Stimulated activated CD4-positive, alpha-beta T cell treated with anti-CD3 and anti-CD28 coated beads, Interleukin-15, amount 100 ng/mL, for 1 hour (primary cell): ENCODE measurements at places on chromosomes 3 and 15.

DNA sequence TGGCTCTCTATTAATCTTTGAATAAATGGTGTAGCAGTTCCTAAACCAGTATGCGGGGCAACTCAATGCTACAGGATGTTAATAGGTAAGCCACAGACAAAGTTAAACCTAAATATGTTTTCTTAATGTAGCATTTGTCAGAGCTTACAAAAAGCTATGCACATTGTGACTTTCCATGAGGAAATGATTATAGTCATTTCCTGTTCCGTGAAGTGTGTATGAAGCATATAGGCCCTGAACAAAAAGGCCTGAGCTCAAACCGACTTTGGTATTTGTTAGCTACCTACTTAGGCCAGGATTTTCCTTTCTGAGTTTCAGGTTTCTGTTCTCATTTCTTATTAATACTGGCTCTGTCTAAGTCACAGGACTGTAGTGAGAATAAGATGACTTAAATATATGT is 14.2 kb downstream of the ZNF80 start:
- DNase-seq, result no peak

DNA sequence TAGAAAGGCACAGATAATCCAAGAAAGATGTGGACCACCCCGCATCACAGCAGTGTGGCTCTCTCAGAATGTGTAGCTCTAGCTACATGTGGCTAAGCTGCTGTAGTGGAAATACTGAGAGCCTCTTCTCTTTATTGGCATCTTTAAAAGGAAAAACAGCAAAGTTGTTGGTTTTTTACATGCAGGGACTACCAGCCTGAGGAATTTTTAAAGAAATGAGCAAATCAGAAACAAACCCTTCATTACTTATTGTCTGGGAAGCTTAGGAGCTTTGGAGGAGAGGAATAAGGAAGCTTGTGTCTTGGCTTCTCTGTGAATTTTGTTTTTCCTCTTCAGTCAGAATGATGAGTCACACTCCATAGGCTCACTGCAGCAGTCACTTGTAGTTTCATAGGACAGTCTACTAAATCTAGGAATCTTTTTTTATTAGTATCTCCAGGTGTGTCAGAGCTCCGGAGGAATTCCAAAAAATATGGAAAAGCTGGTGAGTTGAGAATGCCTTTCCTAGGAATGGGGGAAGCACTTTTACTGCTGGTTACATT is 27.5 kb downstream of the POLG start:
- no peak for DNase-seq

GRCh38 chr15:90020021-90020735 is 19.1 kb downstream of the ZNF710 start:
- DNase-seq, result no peak

DNA sequence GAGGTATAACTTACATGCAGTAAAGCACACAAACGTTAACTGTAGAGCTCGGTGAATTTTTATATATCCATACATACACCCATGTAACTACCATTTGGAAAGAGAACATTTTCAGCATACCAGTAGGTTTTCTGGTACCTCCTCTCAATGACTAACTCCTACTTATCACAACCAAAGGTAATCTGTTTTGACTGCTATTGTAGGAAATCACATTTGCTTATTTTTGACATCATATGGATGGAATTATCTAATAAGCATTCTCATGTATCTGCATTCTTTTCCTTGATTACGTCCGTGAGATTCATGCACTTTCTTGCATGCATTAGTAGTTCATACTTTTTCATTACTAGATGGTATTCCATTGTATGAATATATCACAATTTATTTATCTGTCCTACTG is 76.8 kb downstream of the CSNK1G1 start:
- DNase-seq, result no peak

DNA sequence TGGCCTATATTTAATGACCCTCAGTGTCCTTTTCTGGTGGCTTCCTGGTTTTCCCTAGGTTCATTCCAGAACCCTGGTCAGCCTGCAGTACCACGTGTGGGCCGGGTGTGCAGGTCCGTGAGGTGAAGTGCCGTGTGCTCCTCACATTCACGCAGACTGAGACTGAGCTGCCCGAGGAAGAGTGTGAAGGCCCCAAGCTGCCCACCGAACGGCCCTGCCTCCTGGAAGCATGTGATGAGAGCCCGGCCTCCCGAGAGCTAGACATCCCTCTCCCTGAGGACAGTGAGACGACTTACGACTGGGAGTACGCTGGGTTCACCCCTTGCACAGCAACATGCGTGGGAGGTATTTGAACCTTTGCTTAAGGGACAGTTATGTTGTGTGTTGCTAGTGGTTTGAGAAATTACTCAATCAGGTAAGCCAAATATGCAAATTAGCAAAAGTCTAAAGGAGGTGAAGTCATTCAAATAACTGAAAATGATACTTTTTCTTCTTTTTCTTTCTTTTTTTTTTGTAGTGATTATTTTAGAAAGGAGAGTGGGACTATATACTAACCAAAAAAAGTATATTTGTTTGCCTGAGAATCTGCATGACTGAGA is 259.2 kb downstream of the ADAMTSL3 start:
- DNase-seq, result no peak

DNA sequence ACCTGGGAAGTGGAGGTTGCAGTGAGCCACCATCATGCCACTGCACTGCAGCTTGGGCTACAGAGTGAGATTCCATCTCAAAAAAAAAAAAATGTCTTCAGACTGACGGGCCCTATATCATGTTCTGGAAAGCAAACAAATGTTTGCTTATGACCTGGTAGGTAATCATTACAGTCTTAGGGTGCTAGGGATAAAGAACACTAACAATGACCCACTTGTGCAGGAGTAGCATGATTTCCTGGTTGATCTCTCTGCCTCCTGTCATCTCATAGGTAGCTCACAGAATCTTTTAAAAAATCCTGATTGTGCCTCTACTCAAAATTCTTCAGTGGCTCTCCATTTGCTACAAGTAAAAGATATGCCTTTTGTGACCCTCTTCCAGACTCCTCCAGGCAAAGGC is 74.5 kb upstream of the TSPAN3 start:
- no peak for DNase-seq

- peak; percentile 46 for DNase-seq
Observed at GRCh38 chr15:45635191-45635638, 386 bp downstream of the SQOR start.

DNA sequence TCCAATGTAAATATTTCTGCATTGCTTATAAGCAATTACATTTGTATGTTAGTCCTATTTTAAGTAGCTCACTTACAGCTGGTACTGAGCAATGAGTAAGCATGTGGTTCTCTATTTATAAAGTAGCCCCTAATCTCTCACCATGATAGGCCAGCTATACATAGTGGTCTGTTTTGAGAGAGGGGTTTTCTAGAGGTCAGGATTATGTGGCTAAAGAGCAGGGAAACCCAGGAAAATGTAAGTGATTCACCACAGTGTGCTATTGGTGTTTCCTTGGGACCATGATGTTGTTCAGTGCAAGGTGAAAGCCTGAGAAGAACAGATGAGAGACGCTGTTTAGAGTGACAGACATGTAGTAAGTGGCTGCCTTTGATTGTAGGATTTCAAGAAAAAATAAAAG is 26.4 kb downstream of the RBMS3 start:
- no peak for DNase-seq

DNA sequence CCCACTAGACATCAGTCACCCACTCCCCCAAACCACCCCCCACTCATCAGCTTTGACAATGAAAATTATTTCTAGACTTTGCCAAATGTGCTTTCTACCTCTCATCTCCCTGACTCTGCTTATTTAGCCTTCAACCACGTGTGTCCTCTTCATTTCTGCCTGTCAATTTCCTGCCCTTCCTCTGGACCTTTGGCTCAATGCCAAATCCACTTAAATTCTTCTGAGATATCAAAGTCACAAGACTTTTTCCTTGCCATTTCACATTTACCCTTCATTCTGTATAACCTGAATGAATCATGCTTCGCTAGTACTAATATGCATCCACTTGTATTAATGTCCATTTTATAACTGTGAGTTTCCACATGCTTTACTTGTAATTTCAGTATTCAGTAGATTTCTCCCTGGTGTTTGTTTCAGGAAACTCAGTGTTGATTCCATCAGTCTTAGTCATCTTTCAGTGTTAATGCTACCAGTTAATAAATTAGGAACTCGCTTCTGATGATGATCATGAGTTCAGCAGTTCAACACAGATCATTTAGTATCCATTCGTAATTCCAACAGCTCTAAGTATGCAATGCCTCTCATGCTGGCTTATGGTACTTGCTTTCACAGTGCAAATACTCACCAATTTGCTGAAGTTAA is 128.2 kb upstream of the OSTN start:
- no peak for DNase-seq

- no peak for DNase-seq
Observed at GRCh38 chr3:193407688-193408087, 29.1 kb upstream of the ATP13A5 start.

- DNase-seq, result no peak
Observed at GRCh38 chr3:111619833-111620232, 24.7 kb upstream of the ZBED2 start.

DNA sequence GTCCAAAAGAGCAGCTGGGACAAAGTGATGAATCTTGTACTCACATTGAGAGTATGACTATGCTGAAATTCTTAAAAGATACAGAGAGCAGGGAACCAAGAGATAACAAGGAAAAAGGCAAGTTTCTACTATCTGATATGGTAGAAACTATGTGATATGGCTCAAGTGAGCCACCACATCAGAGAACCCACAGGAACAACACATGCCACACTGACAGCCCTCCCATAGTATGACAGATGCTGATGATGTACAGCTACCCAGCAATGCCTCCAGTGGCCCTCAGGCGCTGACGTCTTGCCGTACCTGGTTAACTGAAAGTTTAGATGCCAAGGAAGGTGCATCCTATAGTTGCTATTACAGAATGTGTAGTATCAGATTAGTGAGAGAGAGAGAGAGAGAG is 42.4 kb downstream of the CHAC1 start:
- no peak for DNase-seq

DNA sequence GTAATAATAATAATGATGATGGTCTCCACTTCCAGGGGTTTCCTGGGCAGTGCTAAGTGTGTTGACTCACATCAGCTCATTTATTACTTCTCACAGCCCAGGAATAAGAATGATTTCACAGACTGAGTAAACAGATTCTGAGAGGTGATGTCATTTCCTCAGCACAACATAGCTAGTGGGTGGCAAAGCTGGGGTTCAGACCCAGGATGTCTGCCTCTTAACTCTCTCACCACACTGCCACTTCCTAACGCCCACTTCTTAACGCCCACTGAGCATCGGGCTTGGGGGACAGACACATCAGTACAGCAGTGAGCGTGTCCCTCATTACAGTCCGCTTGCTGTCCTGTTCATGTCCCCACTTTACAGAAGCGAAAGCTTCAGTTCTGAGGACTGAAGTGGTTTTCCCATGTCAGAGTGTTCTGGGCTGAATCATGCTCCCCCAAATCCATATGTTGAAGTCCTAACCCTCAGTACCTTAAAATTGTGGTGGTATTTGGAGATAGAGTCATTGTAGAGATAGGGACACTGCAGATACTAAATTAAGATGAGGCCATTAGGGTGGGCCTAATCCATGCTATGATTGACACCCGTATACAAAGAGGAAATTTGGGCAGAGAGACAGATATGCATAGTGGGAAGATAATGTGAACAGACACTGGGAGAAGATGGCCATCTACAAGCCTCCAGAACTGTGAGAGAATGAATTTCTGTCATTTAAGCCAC is 68.0 kb downstream of the ATP2B2 start:
- peak; percentile 31 for DNase-seq

- no peak for DNase-seq
Observed at GRCh38 chr3:50278123-50278879, 586 bp upstream of the LSMEM2 start.

DNA sequence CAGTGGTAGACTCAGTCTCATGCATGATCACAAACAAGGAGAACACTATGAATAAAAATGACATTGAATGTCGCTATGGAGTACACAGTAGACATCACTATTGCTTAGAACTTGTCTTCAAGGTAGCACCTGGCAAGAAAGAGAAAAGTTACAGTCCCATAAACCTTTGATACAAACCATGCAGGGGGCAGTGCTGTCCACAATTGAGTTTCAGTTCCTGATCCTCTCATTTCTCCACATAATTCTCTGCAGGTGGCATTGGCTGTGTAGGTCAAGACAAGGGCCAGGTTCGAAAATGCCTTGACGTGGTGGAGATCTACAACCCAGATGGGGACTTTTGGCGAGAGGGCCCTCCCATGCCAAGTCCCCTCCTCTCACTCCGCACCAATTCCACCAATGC is 47.9 kb downstream of the KBTBD12 start:
- no peak for DNase-seq

DNA sequence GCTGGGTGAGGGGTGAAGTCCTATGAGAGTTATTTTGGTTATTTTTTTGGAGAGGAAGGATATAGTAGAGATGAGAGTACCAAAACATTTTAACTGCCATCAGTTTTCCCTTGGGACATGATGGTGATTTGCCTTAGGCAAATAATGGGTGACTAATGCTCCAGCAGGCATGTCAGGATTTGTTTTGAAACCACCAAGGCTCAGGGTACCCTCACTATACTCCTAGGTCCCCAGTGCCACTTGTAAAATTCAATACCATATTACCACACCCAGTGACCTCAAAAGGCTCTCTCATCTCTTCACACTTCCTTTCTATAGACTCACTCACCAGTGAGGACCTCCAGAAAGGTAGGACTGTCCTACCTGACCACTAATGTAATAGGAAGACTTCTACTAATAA is 83.6 kb downstream of the WDR72 start:
- no peak for DNase-seq

DNA sequence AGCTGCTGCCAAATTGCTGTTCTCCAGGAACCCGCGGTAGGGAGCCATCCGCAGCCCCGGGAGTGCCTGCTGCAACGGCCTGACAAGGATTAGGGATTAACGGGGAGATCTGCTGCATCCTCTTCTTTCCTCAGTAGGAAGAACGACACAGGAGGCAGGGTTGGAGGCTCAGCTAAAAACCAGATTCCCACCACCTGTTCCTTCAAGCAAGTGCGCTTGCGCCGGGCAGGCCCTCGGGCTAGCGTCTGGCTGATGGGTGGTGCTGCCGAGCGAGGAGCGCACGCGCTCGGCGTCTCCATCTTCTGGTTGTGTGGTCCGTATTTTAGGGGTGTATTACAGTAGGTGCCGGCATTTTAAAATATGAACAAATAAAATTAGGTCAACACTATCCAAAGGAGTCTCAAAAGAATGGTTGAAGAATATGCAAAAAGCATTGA is 25.4 kb upstream of the SLC25A26 start:
- no peak for DNase-seq

DNA sequence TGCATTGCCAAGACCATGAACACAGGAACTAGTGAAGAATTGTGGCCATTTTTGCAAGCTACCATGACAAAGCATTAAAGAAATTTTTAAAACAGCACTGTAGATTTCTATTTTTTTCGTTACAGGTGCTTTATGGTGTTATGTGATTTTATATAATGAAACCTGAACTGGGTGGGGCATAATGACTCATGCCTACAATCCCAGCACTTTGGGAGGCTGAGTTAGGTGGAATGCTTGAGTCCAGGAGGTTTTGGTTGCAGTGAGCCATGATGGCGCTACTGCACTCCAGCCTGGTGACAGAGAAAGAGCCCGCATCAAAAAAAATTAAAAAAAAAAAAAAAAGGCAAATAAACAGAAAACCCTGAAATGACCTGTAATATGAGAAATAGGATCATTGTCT is 846.7 kb downstream of the EPHA3 start:
- no peak for DNase-seq
